ENCODE measurements at places on chromosomes 12 and 14.

DNA sequence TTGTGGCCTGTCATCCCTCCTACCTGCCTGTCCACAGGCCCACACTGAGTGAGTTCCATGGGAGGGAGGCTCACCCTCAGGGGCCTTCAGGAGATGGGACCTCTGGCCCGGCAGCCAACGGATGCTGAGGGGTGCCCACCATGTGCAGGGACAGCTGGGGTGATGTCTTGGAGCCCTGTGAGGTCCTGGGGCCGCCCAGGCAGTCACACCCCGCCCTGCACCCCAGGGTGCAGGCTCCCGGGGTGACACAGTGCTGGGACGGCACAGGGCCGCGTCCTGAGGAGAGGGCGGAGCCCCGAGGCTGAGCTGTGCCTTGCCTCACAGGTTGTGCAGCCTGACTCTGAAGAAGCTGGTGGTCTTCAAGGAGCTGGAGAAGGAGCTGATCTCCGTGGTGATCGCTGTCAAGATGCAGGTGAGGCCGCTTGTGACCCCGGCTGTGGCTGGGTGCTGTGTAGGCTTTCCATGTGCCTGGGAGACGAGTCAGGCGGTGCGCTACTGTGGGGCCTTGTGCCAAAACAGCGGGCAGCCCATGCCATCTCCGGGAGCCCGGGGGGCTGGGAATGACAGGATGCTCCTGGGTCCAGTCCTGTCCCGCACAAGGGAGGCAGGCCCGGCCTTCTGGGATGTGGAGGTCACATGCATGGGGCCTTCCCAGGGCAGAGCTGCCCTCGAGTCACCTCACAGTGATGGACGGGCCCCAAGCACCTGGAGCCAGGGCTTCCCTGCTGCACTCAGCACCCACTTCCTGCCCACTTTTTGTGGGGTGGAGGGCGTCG, 33.8 kb downstream of the PACS2 start:
- DNase-seq = no peak

DNA sequence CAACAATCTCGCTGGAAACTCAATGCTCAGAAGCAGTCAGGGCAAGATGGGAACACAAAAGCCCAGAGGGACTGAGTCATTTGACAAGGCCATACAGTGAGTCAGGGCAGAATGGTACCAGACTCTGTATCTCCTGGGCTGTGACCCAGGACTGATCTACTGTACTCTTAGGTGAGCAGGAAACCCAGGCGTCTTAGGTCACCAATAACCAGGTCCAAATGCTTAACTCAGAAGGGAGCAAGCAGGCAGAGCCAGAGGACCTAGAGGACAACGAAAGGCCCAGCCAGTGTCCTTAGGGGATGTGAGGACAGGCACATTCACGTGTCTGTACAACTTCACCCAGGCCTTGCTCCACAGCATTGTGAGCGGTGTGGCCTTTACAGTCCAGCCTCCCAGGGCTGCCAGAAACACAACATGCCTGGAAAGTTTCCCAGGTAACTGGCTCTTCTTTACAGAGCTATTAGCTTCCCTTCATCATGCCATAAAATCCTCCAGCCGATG, 69.9 kb downstream of the ARL6IP4 start:
- no peak for DNase-seq

DNA sequence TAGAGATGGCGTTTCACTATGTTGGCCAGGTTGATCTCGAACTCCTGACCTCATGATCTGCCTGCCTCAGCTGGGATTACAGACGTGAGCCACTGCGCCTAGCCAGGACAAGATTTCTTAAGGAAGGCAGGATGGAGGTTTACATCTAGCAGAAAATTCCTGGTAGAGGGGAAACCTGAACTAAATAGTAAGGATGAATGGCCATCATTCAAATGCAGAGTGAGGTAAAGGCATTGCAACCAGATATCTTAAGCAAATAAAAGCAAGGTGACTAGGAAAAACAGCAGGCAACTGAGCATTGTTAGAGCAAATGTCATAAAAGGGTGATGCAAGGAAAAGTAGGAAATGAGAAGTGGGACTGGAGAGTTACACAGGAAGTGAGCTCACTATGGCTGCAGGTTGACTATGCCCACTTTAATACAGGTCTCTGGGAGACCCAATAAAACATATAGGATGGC, 133.0 kb downstream of the SOX5 start:
- no peak for DNase-seq

GRCh38 chr14:93736378-93737014, 51.8 kb downstream of the PRIMA1 start:
- no peak for DNase-seq

- no peak for DNase-seq
Measured at GRCh38 chr14:55698051-55698450, 118.0 kb downstream of the KTN1 start.

DNA sequence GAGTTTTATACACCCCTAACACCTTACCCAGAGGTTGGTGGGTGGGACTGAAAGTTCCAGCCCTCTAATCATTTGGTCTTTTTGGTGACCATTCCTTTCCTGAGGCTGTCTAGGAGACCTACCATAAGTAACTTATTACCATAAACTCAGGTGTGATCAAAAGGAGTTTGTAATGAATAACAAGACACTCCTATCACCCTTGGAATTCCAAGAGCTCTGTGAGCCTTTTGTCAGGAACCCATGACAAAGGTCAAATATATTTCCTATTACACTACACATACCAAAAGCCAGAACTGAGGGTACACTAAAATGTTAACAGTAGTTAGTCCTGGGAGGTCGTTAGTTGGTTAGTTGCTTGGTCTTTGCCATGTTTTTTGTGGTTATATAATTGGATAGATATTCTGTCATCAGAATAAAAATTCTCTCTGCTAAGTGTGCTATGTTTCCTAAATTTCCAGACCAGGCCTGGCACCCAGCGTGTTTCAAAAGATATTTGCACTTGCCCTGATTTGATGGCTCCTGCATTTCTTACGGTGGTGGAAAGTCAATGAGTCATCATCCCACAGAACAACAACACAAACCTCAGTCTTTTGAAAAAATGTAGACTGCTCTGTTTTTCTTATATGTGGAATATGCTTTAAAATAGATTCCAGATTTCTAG, 27.0 kb upstream of the AKAP5 start:
- DNase-seq = no peak

DNA sequence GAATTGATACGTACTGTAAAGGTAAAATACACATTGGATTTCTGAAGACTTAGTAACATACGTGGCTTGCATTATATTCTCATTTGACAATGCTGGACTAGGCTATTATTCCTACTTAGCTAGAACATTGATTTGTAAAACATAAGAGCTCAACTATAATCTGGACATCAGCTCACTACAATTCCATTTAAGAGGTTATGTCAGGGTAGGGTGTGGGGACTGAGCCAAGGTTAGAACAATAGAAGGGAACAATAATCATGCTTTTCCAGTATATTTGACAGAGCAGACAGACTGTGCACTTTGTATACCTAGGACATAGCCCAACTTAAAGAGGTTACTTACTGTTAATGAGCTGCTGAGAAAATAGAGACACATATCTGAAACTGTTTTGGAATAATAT, 10.8 kb downstream of the ZCRB1 start:
- no peak for DNase-seq

GRCh38 chr14:20587489-20588154, at the start of gene RNASE11:
RNASE11 (minus strand) TSS chr14:20588001.
- DNase-seq = no peak

Measured in mesothelial cell of epicardium (in vitro differentiated cells).